ENCODE measurements at places on chromosomes 16 and 17.

DNA sequence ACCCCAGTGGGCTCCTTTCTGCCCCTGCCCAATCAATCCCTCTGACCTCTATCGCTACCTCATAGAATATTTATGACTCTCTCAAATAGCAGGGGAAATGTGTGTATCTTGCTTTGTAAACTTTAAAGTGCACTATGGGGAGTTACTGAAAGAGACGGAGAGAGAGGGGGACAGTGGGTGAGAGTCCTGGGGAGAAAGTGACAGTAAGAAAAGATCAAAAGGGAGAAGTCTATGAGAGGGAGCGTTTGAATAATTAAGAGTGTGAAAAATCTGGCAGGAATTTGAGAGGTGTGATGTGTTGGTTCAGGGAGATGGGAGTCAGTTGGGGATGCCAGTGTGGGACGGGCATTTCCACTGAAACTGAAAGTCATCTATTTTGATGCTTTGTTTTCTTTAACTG is 32.6 kb downstream of the USP43 start:
- no peak for DNase-seq

DNA sequence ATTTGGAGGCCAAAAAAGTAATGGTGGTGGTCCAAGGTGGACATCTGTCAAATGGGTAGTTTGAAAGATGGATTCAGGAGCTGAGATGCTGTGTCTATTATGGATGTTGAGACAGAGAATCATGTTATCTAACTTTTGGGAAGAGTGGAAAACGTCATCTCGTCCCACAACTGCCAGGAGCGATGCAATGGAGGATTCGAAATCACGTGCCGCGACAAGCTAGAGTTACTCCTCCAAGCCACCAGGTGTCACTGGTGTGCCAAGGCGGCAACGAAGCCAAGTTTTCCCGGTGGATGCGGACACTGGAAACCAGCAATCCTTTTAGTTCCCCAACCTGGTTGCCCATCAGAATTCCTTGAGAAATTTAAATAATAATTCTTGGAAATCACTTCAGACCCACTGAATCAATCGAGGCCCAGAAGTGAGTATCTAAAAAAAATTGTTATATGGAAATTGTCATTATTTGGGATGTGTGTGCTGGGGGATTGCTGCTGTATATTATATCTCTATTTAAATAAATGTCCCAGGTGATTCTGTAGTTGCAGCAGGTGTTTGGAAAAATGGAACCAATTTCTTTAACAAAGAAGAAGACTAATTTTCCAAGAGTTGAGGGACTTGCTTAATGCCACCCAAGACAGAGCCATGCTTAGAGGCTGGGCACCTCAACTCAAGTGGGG is 206.1 kb downstream of the HAPSTR1 start:
- no peak for DNase-seq

GRCh38 chr17:40346765-40347158 is 17.8 kb downstream of the GJD3 start:
- no peak for DNase-seq

- no peak for DNase-seq
These were observed 58.3 kb downstream of the VPS35L start for GRCh38 chr16:19613834-19614233.

DNA sequence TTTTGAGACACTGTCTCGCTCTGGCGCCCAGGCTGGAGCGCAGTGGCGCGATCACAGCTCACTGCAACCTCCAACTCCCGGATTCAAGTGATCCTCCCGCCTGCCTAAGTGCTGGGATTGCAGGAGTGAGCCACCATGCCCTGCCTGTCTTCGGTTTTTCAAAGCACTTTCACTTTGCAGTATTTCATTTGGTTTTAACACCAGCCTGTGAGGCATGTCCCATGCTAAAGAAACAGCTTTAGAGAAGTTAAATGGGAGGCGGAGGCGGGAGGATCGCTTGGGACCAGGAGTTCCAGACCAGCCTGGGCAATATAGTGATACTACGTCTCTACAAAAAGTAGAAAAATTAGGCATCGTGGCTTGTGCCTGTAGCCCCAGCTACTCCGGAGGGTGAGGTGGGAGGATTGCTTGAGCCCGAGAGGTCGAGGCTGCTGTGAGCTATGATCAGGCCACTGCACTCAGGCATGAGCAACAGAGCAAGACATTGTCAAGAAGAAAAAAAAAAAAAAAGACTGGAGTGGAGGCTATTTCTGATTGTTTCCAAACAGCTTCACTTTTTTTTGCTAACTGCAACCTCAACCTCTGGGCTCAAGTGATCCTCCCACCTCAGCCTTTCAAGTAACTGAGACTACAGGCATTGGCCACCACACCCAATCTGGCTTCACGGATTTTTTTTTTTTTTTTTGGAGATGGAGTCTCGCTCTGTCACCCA is 1.3 kb downstream of the METTL23 start:
- no peak for DNase-seq

GRCh38 chr17:57675427-57676387 is 69.4 kb downstream of the CCDC182 start:
- DNase-seq: no peak

GRCh38 chr17:82648742-82649331 is 593 bp upstream of the WDR45B start:
- peak; percentile 53 for DNase-seq

DNA sequence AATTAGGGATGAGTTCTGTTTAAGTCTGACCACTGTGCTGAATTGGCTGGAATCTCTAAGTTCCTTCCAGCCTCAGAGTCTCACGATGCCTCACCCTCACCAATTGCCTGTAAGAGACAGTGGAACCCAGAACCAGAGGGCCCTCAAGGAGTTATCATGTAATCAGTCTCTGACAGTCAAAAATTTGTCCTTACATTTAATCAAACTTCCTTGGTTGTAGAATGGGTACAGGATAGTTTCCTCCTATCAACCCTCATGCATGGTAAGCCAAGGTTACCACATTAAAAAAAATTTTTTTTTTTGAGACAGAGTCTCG is 83.2 kb downstream of the CDK5R1 start:
- no peak for DNase-seq

- peak; percentile 32 for DNase-seq
These were observed 1.5 kb downstream of the FGF11 start for GRCh38 chr17:7440834-7441195.

GRCh38 chr16:78473031-78473699 is 373.7 kb downstream of the WWOX start:
- no peak for DNase-seq

DNA sequence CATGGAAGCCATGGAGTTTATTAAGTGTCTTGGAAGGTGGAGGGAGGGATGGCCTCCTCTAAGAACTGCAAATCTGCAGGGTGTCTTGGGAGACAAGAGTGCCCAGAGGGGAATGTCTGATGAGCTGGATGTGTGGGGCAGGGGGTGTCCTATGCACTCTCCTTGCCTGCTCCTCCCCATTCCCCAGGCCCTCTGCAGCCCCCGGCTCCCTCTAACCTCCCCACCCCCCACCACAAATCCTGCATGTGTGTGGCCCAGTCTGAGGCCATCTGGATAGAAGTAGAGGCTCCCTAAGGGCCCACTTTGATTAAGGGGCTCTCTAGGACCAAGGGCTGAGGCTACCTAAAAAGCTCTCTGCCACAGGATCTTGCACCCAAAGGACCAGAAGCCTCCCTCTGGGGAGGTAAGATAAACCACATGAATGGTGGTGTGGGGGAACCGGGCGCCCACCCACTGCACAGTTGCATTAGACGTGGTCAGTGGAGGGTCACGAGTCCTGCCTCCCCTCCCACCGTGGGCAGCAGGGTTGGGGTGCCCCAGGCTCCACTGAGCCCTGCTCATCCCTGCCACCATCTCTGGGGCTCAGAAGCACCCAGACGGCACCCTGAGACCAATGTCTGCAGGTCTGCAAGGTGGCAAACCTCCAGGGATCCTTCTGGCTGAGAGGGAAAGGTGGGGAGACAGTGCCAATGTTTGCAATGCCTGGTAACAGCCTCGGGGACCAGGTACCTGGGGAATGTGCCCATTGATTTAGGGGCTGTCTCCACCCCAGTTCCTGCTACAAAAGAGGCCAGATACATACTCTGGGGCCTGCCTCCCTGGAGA is 618 bp downstream of the AANAT start:
- DNase-seq: no peak

DNA sequence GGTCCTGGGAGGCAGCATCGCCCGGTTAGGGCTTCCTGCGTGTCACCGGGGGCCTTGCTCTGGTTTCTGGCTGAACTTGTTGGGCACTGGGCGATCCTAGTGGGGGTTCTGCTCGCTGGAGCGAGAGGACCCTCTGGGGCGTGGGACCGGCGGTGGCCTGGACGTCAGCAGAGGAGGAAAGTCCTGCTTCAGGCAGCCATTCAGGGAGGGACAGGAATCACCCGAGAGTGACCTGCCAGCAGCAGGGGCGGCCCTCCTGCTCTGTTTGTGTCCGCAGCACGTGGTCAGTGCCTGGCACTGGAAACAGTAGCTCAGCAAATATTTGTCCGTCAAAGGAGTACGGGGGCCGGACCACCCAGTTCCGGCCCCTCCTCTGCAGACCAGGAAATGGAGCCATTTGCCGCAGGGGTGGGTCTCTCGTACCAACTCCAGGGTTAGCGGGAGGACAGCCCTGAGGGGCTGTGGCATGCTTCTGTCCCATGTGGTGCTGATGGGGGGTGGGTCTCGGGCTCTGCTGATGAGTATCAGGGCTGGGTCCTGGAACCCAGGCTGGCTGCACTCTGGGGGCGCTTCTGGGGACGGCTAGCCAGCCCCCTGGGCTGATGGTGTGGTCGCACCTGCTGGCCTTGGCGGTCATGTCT is 48.3 kb downstream of the BAIAP2 start:
- DNase-seq: no peak

GRCh38 chr16:24853830-24854229 is 8.1 kb downstream of the SLC5A11 start:
- DNase-seq: no peak

DNA sequence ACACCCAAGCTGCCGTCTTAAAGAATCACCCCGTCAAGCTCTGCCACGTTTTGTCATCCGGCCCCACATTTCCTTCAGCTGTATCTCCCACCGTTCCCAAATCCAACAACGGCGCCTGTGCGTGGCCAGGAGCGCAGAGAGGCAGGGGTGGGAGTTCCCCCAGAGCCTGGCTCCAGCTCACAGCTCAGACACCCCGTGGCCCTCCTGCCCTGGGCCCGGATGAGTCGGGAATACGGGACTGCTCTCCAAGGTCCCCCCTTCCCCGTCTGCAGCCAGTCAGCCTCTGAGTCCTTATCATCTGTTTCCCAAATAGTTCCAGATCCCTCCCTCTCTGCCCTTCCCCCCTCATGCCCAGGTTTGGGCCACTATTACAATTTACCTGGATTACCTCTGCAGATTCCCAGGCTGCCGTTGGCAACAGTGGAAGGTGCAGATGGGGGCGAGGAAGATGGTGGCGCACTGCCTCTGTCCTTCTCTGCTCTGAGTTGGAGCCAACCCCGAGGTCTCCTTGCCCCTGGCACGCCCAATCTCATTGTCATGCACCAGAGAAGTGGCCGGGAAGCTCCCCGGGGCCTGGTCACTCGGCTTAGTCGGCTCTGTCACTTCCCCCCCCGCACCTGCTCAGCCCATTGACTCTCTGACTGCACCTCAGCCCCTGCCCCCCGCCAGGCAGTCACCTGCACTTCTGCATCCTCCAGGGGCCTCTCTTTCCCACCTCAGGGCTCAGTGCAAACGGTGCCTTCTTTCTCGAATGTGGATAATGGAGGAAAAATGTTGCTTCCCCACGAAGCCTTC is 18.3 kb upstream of the RPTOR start:
- no peak for DNase-seq
